Activated CD4-positive, CD25-positive, alpha-beta regulatory T cell treated with anti-CD3 and anti-CD28 coated beads, Interleukin-2, amount 50 U/mL, for 24 hours (primary cell): ENCODE measurements at places on chromosomes 7 and 10.

- ATAC-seq = no peak
These were observed 91.4 kb downstream of the IPMK start for GRCh38 chr10:58175990-58176900.

DNA sequence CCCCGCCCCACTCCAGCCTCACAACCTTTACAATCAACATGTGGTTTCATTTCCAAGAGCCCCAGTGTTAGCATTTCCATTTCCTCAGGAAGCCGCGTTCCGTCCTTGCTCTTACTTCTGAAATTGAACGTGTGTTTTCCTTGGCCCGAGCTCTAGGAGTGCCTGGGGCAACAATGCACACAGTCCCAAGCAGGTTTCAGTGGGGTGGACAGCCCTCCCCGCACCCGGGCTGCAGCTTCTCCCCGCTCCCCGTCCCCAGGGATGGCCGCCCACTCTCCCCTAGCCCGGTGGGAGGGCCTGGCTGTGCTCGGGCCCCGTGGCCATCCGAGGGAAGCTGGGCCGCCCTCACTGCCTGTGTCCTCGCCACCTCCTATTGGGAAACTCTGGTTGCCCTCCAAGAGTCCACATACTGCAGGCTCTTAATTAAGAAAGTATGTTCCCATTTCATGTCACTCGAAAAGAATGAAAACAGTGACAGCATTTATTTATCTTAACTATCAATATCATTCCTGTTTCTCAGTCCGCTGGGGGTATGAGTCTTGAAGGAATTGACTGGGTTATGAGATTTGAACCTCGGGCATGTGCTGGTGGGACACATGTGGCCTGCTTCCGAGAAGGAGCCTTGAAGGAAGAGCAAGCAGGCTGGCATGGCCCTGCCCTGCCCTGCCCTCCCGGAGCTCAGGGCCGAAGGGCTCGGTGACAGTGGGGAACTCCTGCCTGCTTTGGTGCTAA, 163.8 kb downstream of the GRK5 start:
- no peak for ATAC-seq

DNA sequence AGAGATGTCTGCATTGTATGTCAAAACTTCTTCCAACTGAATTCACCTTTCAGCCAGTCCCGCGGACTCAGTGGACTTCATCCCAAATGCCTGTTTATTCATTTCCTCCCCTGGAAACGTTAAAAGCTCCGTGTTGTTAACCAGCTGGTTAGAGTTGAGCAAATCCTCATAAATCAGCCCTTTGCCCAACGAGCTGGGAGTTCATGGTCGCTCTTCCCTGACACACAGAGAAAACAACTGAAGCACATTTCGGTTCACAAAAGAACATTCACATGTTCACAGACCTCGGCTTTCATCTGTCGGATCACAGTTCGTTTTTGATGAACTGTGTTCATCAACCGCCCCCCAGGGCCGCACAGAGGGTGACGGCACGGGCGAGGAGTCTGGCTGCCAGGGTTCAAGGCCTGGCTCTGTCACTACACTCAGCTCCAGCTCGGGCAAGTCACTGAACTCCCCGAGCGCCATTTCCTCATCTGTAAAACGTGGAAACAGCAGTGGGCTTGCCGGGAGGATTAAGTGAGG, 62.6 kb downstream of the GLI3 start:
- no peak for ATAC-seq

DNA sequence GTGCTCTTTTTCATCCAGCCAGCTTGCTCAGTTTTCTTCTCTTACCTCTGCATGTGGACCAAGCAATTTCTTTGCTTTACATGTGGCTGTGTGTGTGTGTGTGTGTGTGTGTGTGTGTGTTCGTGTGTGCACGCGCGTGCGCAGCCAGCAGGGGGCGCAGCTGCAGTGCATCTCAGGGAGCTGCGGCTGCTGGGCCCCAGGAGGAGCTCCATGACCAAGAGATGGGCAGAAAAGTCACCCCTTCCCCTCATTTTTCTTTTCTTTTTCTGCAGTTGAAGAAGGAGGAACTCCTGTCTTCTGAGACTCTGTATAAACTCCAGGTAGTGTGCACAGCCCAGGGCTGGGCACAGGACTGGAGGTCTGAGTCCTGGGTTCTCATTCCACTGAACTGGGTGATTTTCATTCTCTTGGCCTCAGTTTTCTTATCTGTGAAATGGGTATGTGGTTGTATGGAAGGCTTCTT, 41.8 kb downstream of the BLNK start:
- ATAC-seq = peak; percentile 59

DNA sequence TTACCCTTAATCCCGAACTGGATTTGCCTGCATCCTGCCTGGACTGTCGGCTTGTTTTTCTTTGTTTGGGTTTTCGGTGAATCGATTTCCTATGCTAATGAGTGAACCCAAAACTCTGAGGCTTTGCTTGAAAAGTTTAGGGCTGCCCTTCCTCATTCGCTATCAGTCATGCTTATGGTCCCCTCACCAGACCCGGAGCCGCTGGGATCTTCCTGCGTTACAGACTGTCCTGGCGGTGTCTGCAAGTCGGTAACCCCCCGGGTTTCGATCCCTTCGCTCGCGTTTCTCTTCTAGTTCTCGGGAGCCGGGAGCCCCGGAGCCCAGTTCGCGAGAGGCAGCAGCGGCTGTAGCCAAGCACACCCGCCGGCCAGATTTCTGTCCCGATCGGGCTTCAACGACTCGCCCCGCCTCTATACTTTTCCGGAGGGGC, 2.2 kb downstream of the EMX2 start:
- no peak for ATAC-seq

DNA sequence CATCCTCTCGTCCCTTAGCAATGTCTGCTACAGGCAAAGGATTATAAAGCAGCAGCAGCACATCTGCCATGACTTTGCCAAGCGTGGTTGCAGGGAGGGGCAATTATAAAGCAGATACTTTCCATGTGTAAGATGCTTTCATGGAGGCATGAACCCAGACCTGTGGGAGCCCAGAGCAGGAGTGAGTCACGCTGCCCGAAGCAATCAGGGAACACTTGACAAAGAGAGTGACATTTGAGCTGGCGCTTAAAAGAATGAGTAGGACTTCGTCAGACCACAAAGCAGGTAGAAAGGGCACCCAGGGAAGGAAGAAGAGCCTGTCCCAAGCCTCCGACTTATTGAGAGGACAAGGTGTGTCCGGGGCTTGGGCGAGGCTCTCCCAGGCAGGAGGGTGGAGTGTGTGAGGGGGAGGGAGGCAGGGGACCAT, 147.2 kb downstream of the MYOF start:
- no peak for ATAC-seq

- no peak for ATAC-seq
These were observed 97.9 kb downstream of the PLCE1 start for GRCh38 chr10:94091649-94092048.

GRCh38 chr10:28014651-28015050, 15.8 kb upstream of the ODAD2 start:
- no peak for ATAC-seq

DNA sequence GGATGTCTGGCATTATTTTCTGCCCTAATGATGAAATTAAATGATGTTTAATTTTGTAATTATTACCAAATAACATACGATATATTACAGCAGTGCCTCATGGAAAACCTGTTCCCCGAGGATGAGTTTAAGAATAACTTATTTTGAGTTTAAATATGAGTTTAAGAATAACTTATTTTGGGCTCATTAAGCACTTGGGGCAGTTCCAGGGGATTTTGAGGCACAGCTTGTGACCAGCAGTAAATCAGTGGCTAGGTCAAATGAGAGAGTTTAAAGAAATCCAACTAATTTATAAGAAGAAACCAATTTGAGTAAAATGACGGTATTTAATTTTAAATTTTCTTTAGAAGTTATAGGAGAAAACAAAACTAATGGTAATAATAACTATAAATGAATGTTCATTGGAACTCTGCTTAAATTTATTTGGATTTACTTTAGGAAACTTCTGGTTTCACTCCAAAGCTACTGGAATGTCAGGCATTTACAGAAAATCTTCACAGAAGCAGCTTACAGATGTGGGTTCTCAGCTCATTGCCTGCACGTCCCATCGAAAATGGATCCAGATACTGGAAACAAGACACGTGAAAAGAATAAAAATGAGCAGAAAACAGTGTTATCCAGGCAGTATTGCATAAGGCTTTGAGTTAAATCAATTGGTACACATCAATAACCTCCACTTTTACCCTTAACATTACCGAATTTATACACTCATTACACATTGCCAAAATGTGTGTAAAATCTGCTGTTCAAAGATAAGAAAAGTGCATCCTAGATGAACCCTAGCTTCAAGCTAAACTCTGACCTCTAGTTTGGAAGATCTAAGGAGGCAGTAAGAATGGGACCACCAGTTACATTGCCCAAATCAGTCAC, 784.5 kb upstream of the IGFBP3 start:
- ATAC-seq = no peak

DNA sequence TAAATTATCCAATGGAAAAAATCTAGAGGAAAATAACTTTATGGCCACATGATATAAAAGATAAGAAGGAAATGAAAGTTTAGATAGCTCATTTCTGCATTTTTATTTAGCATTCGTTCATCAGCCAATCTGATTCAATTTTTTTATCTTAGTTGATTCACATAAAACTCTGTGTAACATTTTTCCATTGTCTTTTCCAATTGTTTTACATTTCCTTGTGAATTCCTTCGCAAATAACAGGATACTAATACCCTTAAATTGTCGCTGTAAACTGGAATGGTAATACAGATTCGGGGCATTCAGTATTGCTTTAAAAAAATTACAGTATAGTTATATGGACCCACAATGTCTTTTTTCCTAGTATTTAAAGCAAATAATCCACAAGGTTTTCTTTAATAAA, 136.4 kb downstream of the CUBN start:
- no peak for ATAC-seq

GRCh38 chr7:100061518-100062193, 12.1 kb downstream of the ZSCAN21 start:
- ATAC-seq = no peak

DNA sequence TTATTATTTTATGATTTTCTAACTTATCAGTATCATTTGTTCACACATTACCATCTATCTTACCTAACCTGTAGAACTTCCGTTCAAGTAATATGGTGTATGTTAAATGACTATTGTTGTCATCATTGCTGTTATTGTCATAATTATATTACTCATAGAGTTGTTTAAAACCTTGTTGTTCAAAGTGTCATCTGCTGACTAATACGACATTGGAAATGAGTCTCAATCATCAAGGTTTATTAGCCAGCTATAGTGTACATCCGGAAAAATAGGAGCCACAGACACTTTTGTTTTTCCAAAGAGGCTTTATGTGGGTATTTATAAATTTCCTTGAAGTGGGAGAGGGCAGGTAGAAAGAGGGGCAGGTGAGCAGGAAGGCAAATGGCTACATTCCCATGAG, 386.9 kb upstream of the LRRTM3 start:
- no peak for ATAC-seq

DNA sequence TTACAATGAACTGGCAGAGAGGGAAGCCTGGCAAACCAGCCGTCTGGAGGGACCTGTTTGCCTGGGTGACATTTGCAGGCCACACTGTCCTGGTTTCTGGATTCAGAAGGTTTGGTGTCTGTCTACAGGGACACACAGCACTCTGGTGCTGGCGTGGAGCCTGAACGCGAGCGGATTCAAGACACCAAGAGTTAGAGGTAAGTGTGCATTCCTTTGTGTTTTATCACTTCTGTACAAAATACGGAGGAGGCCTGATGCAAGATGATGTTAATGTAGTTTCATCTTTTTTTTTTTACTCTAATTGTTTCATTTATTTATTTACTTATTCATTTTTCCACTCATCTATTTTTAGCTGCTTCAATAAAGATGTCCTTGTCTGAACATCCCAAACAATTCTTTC, 485.3 kb upstream of the ADARB2 start:
- no peak for ATAC-seq

- ATAC-seq = peak; percentile 68
These were observed 1.2 kb downstream of the CCDC6 start for GRCh38 chr10:59905066-59905730.

DNA sequence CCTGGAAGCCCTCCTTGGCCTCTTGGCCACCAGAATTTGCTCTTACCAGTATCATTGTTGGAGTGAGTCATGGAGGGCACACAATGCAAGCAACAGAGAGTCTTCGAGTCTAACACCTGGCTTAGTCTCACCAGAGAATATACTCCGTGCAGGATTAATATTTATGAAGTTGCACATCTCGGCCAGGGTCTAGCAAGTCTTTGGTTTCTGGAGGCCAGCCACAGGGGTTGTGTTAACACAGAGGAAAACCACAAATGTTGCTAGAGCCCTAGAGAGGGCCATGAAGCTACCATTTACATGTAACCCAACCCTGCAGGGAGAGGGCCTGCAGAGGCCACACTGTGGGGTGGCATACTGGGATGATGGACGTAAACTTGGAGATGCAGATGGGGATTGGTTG, 71.8 kb downstream of the MTPN start:
- no peak for ATAC-seq

- no peak for ATAC-seq
These were observed 76.8 kb downstream of the CLEC2L start for GRCh38 chr7:139600306-139600705.

- no peak for ATAC-seq
These were observed 53.1 kb upstream of the PDCD4 start for GRCh38 chr10:110818311-110819256.

GRCh38 chr10:1627945-1628344, 109.4 kb downstream of the ADARB2 start:
- no peak for ATAC-seq

DNA sequence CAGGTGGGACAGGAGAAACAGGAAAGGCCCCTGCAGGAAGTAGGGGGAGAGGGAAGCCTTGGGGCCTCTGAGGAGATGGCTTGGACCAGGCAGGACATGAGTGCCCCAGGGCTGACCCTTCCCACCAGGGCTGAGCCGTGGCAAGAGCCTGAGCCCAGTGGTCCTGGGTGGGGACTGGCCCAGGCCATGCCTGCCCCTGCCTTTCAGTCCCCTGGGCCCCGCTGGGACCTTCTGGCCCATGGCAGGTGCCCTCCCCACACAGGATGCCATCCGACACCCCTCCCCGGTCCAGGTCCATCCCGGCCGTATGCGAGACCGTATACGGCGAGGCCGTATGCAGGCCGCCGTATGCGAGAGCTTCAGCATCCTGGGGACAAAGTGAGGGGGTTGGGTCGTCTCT, 2.0 kb downstream of the GRIFIN start:
- no peak for ATAC-seq

DNA sequence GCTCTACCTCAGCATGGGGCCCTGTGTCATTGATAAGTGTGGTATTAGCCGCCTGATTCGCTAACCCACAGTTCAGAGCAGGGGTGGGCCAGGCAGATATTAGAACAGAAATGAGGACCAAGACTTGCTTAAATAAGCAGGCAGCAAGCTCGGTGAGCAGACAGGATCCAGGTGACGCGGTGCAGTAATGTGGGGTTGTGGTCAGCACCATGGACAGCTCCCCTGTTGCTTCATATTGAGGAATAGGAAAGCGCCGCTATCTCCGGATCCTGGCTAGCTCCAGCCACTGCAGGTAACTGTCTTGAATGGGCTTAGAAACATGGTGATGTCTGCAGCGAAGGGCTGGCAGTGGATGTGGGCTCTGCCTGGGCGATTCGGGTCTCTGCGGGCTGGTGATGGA, 51.3 kb upstream of the GPR26 start:
- no peak for ATAC-seq

DNA sequence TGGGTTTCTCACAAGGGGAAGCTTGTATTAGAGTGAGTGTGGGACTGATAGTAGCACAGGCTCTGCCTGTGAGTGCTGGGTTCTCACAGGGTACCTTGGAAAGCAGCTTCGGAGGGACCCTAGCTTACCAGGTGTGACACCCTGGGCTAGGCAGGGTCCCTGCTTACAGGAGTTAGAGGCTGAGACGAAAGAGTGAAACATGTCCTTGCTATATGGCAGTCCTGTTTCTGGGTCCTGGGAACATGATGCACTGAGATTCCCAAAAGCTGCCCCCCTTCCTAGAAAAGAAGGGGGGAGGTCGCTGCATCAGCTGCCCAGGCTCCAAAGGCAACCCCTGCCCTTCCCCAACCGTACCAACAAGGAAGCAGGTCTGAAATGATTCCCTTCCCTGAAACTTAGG, 6.3 kb upstream of the ARHGAP22 start:
- ATAC-seq = no peak
